Neural progenitor cell (in vitro differentiated cells): ENCODE measurements at places on chromosomes 12 and 14.

- no peak overlapping the region for H3K27ac ChIP-seq
- H3K4me1 ChIP-seq, result peaks cover 61% of the 10 kb centered on the region
- no peaks in the 10 kb centered on the region for H3K36me3 ChIP-seq
- no peak for DNase-seq
- H3K27me3 ChIP-seq, result no peaks in the 10 kb centered on the region
- H3K4me3 ChIP-seq, result no peak overlapping the region
These were observed 9.8 kb downstream of the MEG3 start for GRCh38 chr14:100835548-100836310.

DNA sequence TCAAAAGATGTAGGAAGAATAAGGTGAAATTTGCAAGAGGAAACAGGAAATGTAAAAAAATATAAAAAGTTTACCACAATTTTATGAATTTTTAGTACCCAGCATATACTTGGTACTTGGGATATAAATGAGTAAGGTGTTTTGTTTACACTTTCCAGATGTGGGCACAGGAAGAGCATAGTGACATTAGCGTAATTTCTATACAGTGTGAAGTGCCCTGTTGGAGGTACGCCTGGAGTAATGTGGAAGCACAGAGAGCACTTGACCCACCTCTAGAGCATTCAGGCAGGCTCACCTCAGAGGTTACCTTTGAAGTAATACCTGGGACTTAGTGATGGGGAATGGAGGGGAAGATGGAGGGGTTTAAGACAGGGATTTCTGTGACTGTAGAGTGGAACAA is 89.5 kb downstream of the AEBP2 start:
- no peaks in the 10 kb centered on the region for H3K27me3 ChIP-seq
- H3K4me3 ChIP-seq, result no peak overlapping the region
- no peaks in the 10 kb centered on the region for H3K36me3 ChIP-seq
- no peak overlapping the region for H3K27ac ChIP-seq
- H3K4me1 ChIP-seq, result peaks cover 17% of the 10 kb centered on the region
- no peak for DNase-seq

DNA sequence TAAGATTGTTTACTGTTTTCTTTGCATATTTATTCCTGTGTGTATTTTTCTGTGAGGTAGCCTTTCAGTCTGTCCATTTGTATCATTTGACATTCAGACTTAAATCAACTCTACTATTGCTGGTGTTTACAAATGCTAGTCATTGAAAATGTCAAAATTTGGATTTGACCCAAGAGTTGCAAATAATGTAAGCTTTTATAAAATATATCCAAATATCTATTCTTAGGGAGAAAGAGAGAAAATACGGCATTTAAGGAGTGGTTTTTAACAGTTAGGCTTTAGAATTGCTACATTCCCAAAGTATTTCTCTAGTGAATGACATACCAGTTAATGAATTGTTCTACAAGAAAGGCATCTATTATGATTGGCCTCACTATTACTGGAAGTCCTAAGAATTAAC is 37.9 kb downstream of the FRS2 start:
- H3K27ac ChIP-seq, result peak overlapping the region; percentile 13
- no peaks in the 10 kb centered on the region for H3K27me3 ChIP-seq
- H3K36me3 ChIP-seq, result no peaks in the 10 kb centered on the region
- peaks cover 33% of the 10 kb centered on the region for H3K4me1 ChIP-seq
- no peak overlapping the region for H3K4me3 ChIP-seq
- DNase-seq, result no peak

GRCh38 chr14:61836184-61836583 is 74.0 kb downstream of the SNAPC1 start:
- no peak for DNase-seq
- H3K27ac ChIP-seq, result no peak overlapping the region
- no peaks in the 10 kb centered on the region for H3K4me1 ChIP-seq
- no peaks in the 10 kb centered on the region for H3K27me3 ChIP-seq
- H3K4me3 ChIP-seq, result no peak overlapping the region

DNA sequence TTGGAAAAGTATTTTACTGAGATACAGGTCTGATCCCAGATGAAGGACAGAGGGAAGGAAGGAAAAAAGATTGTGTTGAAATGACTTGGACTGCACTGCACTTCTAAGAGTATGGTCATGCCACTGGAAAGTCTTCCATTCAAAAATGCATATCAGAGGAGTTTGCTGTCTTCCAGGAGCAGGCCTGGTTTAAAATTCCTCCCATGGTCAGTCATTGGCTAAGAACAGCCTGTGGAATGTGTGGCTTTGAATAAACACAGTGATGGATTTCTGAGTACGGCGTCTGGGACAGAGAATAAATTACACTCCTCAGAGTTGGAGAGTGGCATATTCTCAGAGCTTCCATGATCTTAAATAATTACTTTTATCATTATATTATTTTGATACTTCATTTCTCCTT is 245.8 kb upstream of the PDZRN4 start:
- no peak overlapping the region for H3K27ac ChIP-seq
- no peaks in the 10 kb centered on the region for H3K27me3 ChIP-seq
- no peaks in the 10 kb centered on the region for H3K36me3 ChIP-seq
- H3K4me3 ChIP-seq, result no peak overlapping the region
- peak; percentile 4 for DNase-seq

GRCh38 chr14:73634011-73634833 is 10.6 kb upstream of the DNAL1 start:
- peaks cover 36% of the 10 kb centered on the region for H3K27me3 ChIP-seq
- peaks cover 4% of the 10 kb centered on the region for H3K4me1 ChIP-seq
- H3K36me3 ChIP-seq, result no peaks in the 10 kb centered on the region
- H3K27ac ChIP-seq, result no peak overlapping the region
- H3K4me3 ChIP-seq, result peak overlapping the region; percentile 62
- peak; percentile 82 for DNase-seq

- no peak overlapping the region for H3K27ac ChIP-seq
- no peaks in the 10 kb centered on the region for H3K36me3 ChIP-seq
- no peak overlapping the region for H3K4me3 ChIP-seq
- H3K4me1 ChIP-seq, result no peaks in the 10 kb centered on the region
- peak; percentile 11 for DNase-seq
These were observed 4.6 kb upstream of the KLRC1 start for GRCh38 chr12:10457760-10458159.

GRCh38 chr14:103126873-103127304 is 3.6 kb downstream of the TNFAIP2 start:
- peaks cover 17% of the 10 kb centered on the region for H3K4me1 ChIP-seq
- peak; percentile 95 for DNase-seq
- H3K4me3 ChIP-seq, result peak overlapping the region; percentile 33
- H3K27ac ChIP-seq, result no peak overlapping the region
- peaks cover 66% of the 10 kb centered on the region for H3K27me3 ChIP-seq
- no peaks in the 10 kb centered on the region for H3K36me3 ChIP-seq

- H3K27ac ChIP-seq, result peak overlapping the region; percentile 97
- no peak for DNase-seq
- no peak overlapping the region for H3K4me3 ChIP-seq
- no peaks in the 10 kb centered on the region for H3K36me3 ChIP-seq
- H3K4me1 ChIP-seq, result peaks cover 64% of the 10 kb centered on the region
These were observed 12.0 kb upstream of the TMTC1 start for GRCh38 chr12:29795715-29796114.

- H3K4me3 ChIP-seq, result no peak overlapping the region
- no peak for DNase-seq
- no peak overlapping the region for H3K27ac ChIP-seq
- H3K36me3 ChIP-seq, result no peaks in the 10 kb centered on the region
These were observed 215.9 kb downstream of the CACNA1C start for GRCh38 chr12:2268471-2269286.

- no peaks in the 10 kb centered on the region for H3K27me3 ChIP-seq
- no peak for DNase-seq
- H3K36me3 ChIP-seq, result no peaks in the 10 kb centered on the region
- H3K4me1 ChIP-seq, result peaks cover 10% of the 10 kb centered on the region
- no peak overlapping the region for H3K4me3 ChIP-seq
- H3K27ac ChIP-seq, result no peak overlapping the region
These were observed 54.3 kb upstream of the CCDC91 start for GRCh38 chr12:28135801-28136439.

DNA sequence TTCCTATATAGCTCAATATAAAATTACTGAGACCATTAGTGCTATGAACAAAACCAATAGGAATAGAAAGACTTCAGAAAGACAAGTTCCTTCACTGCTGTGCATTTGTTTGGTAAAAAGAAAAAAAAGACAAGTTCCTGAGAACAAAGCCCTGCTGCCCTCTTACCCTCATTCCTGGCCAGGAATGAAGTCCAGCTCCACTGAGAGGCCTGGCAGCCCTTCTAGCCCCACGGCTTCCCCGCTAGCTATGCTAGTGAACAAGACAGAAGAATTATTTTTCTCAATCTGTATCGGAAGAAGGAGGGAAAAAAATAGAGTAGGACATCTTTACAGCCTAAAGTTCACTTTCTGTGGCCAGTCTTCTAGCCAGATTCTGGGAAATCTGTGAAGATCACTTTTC is 1.6 kb downstream of the MFAP5 start:
- H3K4me3 ChIP-seq, result no peak overlapping the region
- H3K4me1 ChIP-seq, result peaks cover 12% of the 10 kb centered on the region
- no peaks in the 10 kb centered on the region for H3K36me3 ChIP-seq
- no peak overlapping the region for H3K27ac ChIP-seq
- H3K27me3 ChIP-seq, result no peaks in the 10 kb centered on the region

DNA sequence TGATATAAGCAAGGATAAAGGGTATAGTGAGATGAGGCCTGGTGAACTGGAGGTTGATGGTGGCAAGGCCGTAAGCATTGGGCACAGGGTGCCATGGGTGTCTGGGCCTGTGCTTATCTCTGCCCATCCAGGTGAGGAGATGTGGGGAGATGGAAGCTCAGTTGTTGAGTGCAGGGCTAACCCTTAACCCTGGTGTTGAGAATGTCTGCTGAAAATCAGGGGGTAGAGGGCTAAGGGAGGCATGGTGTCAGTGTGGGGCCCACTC is 86.1 kb downstream of the SYNE2 start:
- no peak overlapping the region for H3K4me3 ChIP-seq
- DNase-seq, result no peak
- H3K36me3 ChIP-seq, result peaks cover 5% of the 10 kb centered on the region
- no peak overlapping the region for H3K27ac ChIP-seq
- H3K4me1 ChIP-seq, result peaks cover 13% of the 10 kb centered on the region
- H3K27me3 ChIP-seq, result no peaks in the 10 kb centered on the region

DNA sequence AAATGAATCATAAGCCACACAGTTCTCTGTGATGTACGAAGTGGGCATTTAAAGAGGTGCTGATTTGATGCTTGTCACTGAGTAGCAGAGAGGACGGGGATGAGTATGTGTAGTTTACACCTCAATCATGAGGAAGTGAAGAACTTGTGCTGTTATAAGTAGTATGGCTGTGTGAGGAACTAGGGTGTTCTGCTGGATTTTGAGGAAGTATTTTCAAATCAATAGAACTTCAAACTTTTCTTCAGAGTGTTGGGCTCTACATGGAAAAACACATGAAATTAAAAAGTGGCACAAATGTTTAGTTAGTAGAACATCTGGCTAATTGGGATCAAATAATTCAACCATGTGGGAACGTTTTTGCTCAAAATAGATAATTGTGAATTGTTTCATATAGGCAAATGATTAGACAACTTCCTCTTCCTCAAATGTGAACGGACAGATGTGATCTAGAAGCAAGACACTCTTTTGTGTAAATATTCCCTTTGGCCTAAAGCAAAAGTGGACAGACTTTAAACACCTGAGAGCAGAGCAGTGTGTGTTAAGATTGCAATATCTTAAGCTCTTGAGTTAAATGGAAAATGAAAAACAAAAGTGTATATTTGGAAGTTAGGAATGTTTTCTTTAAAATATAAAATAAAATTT is 168.5 kb downstream of the NAV3 start:
- no peak overlapping the region for H3K27ac ChIP-seq
- H3K27me3 ChIP-seq, result no peaks in the 10 kb centered on the region
- no peaks in the 10 kb centered on the region for H3K4me1 ChIP-seq

DNA sequence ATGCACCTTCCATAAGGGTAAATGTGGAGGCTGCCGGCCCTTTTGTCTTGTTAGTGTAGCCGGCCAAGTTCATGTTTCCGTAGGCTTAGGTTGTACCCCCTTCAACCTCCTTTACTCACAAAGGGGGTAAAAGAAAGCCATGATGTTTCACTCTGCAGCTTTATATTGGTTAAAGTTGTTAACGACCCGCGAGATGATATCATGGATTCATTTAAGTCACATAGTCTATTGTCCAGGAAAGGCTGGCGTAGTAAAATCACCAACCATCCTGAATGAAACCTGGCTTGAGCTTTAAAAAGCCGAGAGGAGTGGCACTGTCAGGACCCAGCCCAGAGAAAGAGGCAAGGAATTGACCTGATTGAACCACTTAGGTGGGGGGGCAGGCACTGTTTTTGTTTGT is 1.3 kb downstream of the UNG start:
- H3K27ac ChIP-seq, result no peak overlapping the region
- peaks cover 3% of the 10 kb centered on the region for H3K36me3 ChIP-seq
- H3K4me1 ChIP-seq, result peaks cover 5% of the 10 kb centered on the region

- peaks cover 12% of the 10 kb centered on the region for H3K36me3 ChIP-seq
- peaks cover 20% of the 10 kb centered on the region for H3K4me1 ChIP-seq
- H3K27me3 ChIP-seq, result no peaks in the 10 kb centered on the region
- DNase-seq, result no peak
These were observed 2.1 kb downstream of the SIX4 start for GRCh38 chr14:60722107-60722356.

DNA sequence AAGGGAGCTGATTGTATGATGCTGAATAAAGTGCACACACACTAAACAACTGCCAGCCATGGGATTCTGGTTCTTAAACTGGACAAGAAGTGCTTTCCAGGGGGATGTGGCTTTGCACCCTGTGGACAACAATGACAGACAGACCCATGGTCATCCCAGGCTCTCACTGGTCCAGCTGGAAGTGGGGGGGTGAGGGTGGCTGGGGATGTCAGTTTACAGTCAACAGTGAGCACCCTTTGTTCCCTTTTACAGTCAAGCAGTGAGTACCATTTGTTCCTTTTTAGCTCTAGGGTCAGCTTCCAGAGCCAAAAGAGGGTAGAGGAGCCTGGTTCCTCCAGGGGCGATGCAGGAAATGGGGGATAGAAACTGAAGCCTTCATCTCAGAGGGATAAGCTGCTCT is 100.7 kb downstream of the SMOC1 start:
- H3K27me3 ChIP-seq, result no peaks in the 10 kb centered on the region
- H3K36me3 ChIP-seq, result peaks cover 3% of the 10 kb centered on the region
- peaks cover 34% of the 10 kb centered on the region for H3K4me1 ChIP-seq
- H3K4me3 ChIP-seq, result no peak overlapping the region

GRCh38 chr12:72869024-72869423 is 596.9 kb downstream of the TRHDE start:
- H3K27ac ChIP-seq, result no peak overlapping the region
- DNase-seq, result no peak

GRCh38 chr14:89418976-89419375 is 1.9 kb upstream of the FOXN3 start:
- no peak for DNase-seq
- H3K4me3 ChIP-seq, result no peak overlapping the region
- peaks cover 5% of the 10 kb centered on the region for H3K4me1 ChIP-seq
- no peaks in the 10 kb centered on the region for H3K36me3 ChIP-seq
- no peak overlapping the region for H3K27ac ChIP-seq
- H3K27me3 ChIP-seq, result no peaks in the 10 kb centered on the region

GRCh38 chr14:100566119-100566518 is 21.1 kb downstream of the BEGAIN start:
- H3K27me3 ChIP-seq, result peaks cover 59% of the 10 kb centered on the region
- DNase-seq, result no peak
- H3K36me3 ChIP-seq, result no peaks in the 10 kb centered on the region
- no peak overlapping the region for H3K27ac ChIP-seq
- no peak overlapping the region for H3K4me3 ChIP-seq
